ENCODE measurements at places on chromosomes 7 and 10.

DNA sequence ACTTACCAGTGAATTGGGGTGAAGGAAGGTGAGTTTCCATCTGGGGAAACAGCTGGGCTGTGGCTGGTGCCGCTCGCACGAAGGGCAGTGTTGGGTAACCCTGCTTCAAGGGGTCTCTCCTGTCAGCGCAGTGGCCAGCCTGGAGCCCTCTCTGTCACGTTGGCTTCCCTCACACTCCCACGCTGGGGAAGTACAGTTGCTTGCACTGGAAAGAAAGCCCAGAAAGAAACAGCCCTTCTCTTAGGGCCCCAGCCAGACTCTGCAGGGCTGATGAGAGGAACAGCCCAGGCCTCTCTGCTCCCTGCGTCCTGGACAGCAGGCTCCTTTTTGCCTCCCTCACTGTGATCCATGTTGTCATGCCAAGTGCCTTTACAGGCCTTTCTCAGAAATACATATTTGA is 40.3 kb upstream of the TRIM8 start:
- DNase-seq = no peak

- DNase-seq = no peak
These were observed 28.3 kb downstream of the C1GALT1 start for GRCh38 chr7:7210475-7211237.

DNA sequence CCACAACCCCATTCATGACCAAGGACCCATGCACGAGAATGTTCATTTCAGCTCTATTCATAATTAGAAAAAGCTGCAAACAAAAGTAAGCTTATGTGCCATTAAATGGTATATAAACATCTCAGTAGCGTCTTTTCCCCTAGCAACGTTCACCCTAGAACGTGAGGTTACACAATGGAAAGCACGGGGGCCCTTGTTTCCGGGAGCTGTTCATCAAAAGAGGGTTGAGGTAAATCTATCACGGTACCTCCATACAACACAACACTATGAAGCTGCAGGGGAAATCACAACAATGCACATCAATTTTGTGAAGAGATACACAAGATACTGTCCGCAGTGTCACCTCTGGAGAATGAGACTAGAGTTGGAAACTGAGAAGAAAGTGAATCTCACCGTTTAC is 80.9 kb upstream of the DDC start:
- DNase-seq = no peak

GRCh38 chr10:43393606-43394360 is 15.2 kb downstream of the HNRNPF start:
- no peak for DNase-seq

- DNase-seq = no peak
These were observed 177.7 kb downstream of the SLC25A13 start for GRCh38 chr7:96144260-96144526.

DNA sequence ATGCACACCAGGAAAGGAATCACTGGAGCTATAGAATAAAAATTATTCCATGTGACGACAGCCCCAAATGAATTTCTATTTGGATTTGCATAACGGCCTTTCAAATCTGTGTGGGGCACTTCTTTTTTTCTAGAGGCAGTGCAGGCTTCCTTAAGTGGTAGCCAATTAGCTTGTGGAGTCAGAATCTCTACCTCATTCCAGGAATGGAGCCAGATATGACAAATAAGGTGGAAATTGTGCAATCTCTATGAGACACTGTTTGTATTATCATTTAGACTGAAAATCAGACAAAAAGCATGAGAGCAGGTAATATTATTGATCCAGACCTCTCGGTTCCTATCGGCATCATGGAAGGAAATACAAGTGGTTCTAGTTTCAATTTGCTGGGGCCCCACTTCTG is 78.7 kb downstream of the BEND7 start:
- DNase-seq = no peak

DNA sequence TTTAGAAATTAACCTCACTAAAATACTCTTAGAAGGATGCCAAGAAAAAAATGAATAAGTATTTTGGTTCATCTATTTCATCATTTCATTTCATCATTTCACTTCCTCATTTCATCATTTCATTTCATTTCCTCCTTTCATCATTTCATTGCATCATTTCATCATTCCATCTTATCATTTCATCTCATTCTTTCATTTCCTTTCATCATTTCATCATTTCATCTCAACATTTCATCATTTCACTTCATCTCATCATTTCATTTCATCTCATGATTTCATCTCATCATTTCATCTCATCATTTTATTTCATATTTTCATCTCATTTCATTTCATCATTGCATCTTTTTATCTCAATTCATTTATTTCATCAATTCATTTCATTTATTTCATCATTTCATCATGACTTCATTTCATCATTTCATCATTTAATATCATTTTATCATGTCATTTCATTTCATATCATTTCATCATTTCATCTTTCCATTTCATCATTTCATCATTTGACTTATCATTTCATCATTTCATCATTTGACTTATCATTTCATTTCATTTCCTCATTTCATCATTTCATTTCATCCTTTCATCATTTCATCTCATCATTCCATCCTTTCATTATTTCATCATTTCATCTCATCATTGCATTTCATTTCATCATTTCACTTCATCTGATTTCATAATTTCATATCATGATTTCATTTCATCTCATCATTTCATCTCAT is 129.9 kb downstream of the ZNF92 start:
- DNase-seq = no peak

DNA sequence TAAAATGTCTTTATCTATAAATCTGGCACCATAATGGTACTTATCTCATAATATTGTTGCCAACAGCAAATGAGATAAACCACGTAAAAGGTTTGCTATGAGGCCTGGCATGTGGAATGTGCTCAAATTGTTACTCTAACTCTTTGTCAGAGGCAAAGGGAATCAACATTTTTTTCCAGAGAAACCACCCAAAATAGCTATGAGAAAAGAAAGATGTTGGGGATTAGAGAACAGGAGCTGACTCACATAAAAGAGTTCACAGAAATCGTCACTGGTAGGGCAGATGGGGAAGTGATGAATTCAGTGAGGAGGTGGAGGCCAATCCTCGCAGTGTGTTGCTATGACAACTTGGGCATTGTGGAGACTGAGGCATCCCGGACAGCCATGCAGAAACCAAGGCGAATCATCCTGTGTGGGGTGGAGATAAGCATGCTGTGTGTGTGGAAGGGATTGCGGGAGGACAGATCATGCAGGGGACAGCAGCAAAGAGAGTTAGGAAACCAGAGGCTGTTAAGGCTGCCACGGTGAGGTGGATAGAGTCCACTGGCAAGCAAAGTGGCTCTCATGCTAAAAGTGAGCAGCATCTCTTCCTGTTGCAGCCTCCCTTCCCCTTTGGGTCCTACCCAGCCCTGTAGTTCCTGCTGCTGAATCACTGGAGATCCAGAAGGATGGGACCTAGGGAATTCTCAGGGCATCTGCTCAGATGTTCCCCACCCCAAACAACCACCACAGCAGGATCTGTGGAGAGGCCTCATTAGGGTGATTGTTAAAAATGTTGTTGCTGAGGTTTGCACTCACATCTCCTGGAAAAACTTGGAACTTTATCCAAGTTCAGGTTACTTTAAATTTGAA is 103.9 kb downstream of the CUBN start:
- DNase-seq = peak; percentile 57

DNA sequence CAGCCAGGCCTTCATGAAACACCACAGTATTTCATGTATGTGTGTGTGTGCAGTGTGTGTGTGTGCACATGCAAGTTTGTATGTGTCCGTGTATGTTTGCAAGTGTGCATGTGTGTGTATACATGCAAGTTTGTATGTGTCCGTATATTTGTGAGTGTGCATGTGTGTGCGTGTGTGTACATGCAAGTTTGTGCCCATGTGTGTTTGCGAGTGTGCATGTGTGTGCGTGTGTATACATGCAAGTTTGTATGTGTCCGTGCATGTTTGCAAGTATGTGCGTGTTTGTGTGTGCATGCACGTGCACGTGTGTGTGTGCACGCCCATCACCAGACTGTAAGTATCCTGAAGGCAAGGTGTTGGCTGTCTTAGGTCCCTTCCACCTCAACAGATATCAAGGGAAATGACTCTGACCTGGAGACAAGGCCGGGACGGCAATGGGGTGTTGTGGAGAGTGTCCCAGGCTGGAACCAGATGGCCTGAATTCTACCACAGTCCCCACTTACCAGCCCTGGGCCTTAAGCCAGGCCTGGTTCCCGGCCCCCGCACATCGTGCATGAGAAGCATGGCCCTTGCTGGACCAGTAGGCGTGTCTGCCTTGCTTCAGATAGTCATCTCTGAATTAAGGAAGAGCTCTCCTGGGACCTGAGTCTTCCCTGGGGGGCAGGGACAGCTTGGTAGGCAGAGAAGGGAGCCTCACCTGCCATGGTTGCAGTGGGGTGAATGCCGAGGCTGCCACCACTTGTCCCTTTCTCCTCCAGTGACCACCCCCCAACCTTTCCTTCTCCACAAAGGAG is 140.0 kb downstream of the GRK5 start:
- DNase-seq = no peak

DNA sequence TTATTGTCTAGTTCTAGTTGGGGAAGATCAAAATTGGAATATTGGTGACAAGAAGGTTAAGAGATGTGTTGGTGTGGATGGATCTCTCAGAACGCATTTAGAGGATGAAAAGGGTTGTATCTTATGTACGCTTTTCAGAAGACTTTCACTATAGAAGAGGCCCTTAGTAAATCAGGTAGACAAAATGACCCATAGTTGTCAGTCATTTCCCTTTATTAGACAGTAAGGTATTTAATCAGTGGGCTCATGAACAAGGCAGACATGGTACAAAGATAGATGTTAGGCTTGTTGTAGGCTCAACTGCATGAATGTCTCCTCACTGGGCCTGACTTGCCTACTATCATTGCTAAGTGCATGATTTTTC is 359.2 kb downstream of the PHF14 start:
- DNase-seq = no peak

GRCh38 chr7:151552352-151553028 is 32.8 kb upstream of the RHEB start:
- no peak for DNase-seq

DNA sequence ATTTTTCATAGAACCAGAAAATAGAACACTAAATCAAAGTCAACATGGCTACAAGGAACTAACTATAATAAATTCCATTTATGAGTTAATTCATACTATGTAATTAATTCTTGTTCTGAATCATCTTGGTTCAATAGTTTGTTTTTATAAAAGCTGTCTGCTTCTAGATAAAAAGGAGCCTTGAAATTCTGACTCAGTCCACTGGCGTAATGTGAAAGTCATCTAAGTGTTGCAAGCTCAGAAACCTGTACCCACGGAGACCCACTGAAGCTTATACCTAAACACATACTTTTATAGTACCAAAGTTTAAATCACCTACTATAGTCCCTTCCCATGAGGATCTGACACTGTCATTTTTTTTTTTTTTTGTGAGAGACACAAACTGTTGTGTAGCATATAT is 489.4 kb downstream of the SEMA3D start:
- no peak for DNase-seq

- DNase-seq = no peak
These were observed 189.3 kb downstream of the MAD1L1 start for GRCh38 chr7:2043316-2044039.

- no peak for DNase-seq
These were observed 14.5 kb upstream of the CPA1 start for GRCh38 chr7:130365511-130366441.

- no peak for DNase-seq
These were observed 21.7 kb upstream of the SEC61A2 start for GRCh38 chr10:12107781-12108180.

- no peak for DNase-seq
These were observed 40.2 kb upstream of the PROSER2 start for GRCh38 chr10:11782793-11783557.

DNA sequence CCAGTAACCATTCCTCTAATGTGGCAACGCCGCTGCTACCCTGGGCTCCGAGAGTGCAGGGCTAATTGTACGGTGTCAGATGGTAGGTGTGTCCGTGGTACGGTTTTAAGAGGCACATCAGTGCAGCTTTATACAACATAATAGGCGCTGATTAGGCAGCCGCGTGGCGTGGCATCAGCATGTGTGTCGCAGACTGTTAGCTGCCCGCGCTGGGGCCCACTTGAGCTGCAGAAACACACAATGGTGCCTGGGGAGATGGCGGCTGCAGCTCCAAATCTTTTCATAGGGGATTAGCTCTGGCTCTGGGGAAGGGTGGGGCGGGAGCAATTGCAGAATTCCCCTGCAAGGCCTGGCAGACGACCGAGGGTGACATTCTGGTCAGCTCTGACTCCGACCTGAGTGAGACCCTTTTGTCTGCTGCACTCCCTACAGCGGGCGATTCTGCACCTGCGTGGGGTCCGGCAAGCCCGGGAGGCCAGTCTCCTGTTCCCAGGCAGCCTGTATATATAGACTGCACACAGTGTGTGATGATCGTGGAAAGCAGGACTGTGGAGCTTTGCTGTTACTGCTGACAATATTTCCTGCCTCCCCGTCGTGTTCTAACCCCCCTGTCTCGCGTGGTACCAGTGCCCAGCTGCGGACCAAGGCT is 722.7 kb upstream of the CELF2 start:
- no peak for DNase-seq

GRCh38 chr10:6465854-6466601 is 114.0 kb downstream of the PRKCQ start:
- DNase-seq = no peak

GRCh38 chr10:11863353-11864109 is 40.4 kb downstream of the PROSER2 start:
- no peak for DNase-seq

DNA sequence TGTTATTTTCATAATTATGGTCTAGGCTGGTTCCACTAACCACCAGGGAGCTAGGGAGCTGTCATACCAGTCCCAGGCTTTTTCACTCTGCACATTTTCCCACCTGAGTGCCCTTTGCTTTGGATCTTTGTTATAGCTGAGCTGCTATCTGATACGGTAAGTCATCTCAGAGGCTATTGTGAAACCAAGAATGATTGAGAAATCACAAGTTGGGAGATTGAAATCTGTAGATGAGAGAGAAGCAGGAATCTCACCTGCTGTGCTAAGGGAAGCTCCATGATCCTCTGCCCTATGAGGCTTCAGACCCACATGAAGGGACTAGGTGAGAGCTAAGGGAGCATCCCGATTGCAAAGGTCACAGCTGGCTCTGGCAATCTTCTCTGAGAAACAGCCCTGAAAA is 307.8 kb downstream of the REEP3 start:
- DNase-seq = no peak

DNA sequence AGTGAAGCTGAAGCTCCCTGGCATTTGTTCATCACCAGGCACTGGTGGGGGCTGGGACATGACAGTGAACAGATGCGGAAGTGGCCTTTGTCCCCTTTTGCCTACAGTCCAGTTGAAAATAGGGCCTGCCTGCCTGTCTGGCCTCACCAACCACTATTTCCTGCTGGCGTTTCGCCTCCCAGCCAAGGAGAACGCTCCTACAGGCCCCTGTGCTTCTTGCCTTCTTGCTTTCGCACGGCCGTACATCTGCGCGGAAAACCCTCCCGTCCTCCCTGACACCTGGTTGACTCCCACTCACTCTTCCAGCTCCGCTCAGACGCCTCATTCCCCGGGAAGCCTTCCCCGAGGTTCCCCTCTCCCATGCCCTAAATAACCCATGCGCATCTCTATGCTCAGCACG is 317.3 kb downstream of the PRPF18 start:
- DNase-seq = no peak

All from stimulated activated CD8-positive, alpha-beta memory T cell treated with anti-CD3 and anti-CD28 coated beads, Interleukin-7, amount 100 ng/mL, for 4 hours (primary cell).